Activated CD4-positive, alpha-beta T cell treated with anti-CD3 and anti-CD28 coated beads, Interleukin-2, amount 50 U/mL, for 48 hours (primary cell): ENCODE measurements at places on chromosomes 1 and 21.

DNA sequence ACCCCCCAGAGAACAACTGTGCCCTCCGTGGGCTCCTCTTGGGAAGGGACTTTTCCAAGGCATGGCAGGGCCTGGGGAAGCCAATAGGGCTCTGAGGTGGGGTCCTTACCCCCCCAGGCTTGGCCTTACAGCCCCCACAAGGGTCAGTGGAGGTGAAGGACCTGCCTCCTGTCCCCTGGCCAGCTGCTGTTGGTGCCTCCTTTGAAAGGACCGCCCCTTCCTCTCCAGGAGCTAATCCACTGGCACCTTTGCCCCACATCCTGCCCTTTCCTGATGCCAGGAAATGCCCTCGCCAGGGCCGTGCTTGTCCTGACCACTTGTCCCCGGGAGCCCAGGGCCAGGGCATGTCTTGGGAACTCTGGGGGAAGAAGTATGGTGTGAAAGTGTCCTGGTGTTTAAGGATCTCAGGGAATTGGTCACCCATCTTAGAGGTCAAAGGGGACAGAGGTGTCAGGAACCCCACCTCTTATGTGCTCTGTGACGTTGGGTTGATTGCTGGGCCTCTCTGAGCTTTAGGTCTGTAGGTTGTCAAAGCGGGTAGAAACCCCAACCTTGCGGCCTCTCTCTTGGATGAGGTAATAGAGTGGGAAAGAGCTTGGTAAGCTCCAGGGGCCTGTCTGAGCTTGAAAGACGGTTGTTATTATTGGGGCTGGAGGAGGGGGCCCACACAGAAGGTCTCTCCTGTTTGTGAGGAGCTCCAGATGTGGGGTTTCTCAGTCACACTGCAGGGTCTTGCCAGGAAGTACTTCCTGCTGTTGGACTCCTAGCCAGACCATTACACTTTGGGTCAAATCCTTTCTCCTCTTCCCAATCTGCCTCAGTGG lies 2.8 kb downstream of the KCNQ4 start:
- no peak for DNase-seq

GRCh38 chr1:68168545-68169171 lies 63.7 kb downstream of the WLS start:
- DNase-seq: no peak

GRCh38 chr1:161719325-161719611 lies 2.1 kb upstream of the FCRLB start:
- no peak for DNase-seq

GRCh38 chr1:208461680-208462079 lies 217.5 kb upstream of the PLXNA2 start:
- DNase-seq: no peak

DNA sequence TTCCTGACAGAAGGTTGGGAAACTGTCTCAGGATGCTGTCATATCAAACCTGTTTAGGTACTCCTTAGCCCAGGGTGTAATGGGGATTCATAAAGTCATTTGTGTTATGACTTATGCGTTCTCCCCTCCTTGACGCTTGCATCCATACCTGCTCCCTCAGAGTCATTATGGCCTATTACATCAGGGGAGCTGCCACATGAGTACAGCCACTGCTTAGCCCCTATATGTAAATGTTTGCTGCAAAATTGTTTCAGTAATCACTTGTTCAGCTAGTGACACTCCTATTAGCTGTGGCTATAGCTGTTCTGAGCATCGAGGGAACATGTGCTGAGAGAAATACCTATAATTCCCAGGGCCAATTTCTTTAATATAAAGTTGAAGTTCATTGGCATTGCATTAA lies 10.5 kb downstream of the NTNG1 start:
- DNase-seq: no peak

DNA sequence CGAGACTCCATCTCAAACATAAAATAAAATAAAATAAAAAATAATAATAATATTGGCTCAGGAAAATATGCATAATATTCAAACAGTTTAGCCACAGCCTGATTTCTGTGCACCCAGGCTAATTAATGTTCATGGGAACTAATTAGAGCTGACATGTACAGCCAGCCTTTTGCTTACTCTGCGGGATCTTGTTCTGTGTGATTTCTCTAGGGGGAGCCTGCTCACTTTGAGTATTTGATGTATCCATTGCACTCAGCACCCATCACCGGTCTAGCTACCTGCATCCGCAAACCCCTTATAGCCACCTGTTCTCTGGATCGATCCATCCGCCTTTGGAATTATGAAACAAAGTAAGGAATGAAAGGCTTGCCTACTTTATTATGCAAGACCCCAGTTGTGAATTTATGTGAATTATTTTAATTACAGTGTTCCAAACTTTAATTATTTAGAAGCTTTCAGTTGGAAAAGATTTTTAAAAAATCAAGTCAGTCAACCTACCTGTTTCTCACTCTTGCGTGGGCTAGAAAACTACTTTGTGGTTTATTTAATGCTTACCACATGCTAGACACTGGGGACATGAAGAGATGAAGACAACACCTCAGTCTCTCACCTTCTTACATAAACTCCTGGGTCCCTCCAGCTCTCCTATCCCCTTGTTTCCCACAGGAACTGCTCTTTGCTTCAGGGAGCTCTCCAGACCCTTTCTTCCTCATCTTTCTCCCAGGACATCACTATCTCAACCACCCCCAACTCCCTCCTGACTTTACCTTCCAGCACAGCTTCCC lies 25.4 kb downstream of the CFAP57 start:
- DNase-seq: no peak

- DNase-seq: no peak
Observed at GRCh38 chr21:37670883-37671282, 245.4 kb downstream of the KCNJ6 start.

DNA sequence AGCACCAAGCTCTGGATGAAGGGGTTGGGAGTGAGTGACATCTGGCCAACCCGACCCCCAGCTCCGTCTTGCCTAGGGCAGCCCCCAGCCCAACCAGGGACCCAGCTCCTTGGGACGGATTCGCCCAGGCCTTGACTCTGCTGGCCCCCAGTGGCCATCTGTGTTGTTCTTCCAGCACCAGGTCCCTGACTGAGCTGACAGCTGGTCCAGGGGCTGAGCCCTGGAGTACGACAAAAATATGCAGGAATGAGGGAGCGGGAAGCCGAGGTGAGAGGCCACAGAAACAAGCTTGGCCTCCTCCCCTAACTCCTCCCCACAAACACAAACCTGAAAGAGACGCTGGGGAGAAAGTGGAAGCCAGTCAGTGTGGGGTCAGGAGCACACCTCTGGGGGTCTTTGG lies 55.0 kb upstream of the PAX7 start:
- DNase-seq: no peak

- DNase-seq: no peak
Observed at GRCh38 chr1:220915117-220915440, 35.8 kb downstream of the HLX start.

GRCh38 chr1:229561141-229561540 lies 2.6 kb upstream of the ABCB10 start:
- no peak for DNase-seq

- no peak for DNase-seq
Observed at GRCh38 chr1:8090241-8090702, 64.2 kb upstream of the ERRFI1 start.

DNA sequence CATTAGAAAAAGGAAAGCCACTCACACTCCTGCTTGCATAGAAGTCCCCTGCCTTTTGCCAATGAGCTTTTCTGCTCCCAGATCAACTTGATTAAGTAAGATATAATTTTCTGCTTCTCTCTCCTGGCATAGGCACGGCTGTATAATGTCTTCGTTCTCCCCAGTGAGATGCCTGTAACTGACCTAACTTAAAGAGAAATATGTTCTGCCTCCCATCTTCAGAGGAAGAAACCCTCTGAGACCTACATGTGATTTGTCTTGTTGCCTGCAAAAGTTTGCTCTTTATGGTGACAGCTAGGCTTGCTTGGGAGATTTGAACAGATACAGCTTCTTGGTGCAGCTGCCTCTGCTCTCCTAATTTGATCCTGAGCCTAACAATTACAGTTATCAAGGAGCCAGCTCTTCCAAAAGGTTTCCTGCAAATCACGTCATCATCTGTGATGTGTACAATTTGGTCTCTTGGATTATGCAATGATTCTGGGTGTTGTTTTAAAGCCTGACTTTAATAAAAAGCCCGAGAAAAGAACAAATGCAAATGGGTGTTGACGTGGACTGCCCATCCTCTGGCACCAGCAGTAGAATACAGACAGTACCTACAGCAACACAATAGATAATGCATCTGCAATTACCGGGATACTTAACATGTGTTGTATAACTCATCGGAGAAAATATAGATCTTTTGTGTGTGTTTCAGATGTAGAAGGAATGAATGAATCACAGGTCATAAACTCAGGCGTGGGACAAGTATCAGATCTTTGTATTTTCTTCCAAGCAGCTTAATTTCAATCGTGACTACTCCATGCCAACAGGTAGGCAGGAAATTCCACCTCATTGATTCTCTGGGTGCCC lies 76.2 kb upstream of the KAZN start:
- DNase-seq: no peak

DNA sequence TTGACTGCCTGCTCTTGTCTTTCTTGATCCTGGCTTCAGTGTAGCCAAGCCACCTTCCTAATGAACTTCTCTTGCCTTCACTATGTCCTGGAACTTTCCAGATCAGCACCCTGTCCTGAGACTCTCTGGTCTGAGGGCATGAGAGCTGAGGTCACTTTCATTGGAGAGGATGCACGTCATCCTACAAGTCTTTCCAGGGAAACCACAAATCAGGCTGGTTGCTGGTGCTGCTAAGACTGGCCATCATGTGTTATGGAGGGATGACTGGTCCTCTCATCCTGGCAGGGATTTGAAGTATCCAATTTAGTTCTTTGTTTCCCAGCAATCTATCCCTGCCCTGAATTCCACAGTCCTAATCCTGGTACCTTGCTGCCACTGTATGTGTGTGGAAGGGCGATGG lies 228.6 kb downstream of the GPATCH2 start:
- DNase-seq: no peak

GRCh38 chr1:6005276-6005917 lies 13.2 kb upstream of the NPHP4 start:
- DNase-seq: no peak

DNA sequence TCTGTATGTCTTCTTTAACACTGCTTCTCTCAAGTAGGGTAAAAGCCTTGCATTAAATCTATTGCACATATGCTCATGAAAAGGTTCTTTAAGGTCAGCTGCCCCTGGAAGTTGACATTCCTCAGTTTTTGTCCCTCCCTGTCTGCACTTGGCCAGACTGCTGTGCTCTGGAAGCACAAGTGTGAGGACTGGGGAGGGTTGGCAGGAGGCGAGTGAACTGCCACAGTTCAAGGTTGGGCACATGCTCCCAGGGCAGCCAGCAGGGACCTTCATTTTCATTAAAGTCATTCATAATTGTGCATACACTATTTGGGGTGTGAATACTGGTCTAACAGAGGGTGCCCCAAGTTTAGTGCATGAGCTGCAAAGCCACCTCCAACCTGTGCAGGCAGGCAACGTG lies 10.9 kb upstream of the THEM5 start:
- DNase-seq: no peak

GRCh38 chr1:108079440-108080025 lies 114.6 kb upstream of the VAV3 start:
- peak; percentile 51 for DNase-seq

DNA sequence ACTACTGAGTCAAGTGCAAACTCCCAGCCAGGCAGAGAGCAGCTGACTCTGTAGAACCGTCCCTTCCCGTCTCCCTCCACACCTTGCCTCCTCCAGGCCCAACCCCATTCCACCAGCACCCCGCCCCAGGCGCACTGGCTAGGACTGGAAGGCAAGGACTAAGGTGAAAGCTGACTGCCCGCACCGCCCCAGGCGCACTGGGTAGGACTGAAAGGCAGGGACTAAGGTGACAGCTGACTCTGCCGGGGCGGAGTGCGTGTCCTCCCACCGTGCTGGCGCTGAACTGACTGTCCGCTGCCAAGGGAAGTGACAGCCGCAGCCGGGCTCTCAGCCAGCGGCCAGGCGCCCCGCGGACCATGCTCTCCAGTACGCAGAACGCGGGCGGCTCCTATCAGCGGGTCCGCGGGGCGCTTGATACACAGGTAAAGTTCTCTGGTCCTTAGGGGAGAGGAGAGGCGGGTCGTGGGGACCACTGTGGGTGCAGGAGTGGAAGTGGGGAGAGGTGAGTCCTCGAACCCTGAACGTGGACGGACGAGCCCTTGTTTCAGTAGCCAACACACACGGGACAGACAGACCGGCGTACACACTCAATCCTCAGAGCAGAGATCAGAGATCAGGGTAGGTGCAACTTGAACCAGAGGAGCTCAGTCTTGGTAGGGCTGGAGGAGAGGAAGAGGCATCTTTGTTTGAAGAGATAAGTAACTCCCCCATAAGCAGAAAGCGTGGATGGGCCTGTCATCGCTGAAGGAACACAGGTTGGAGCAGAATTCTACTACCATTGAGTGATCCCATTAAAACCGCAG lies 58.0 kb downstream of the RBM11 start:
- DNase-seq: no peak

DNA sequence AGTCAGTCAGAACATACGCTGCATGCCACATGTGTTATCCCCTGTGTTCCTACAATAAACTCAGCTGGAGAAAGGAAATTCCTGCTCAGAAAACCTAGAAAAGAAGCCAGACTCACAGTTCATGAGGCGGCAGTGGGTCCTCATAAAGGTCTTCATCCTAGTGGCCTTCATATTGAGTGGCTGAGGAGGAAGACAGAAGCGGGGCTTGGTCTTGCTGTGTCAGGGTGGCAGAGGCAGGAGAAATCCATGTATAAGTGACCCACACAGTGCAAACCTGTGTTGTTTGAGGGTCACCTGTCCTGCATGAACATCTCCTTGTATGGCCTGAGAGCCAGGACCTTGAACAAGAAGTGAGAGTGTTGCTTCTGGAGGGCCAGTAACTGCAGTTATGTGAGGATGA lies 4.0 kb upstream of the WNT3A start:
- DNase-seq: no peak

DNA sequence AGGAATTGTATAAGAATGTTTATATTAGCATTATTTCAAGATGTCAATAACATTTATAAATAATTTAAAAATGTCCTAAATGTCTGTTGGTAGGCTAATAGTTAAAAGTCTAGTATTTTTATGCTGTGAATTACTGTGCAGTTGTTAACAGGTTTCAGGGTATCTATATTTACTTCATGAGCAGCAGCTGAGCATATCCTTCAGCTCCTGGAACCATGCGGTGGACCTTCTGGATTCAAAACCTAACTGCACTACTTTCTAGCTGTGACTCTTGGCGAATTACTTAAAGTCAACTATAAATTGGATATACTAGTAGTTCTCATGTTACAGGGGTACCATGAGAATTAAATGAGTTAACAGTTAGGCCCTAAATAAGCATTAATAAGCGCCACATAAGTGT lies 3.7 kb downstream of the CEP350 start:
- DNase-seq: no peak

- DNase-seq: no peak
Observed at GRCh38 chr1:225736437-225737098, 41.1 kb upstream of the SRP9 start.

- DNase-seq: peak; percentile 87
Observed at GRCh38 chr21:38733972-38734546, 71.7 kb upstream of the ETS2 start.

DNA sequence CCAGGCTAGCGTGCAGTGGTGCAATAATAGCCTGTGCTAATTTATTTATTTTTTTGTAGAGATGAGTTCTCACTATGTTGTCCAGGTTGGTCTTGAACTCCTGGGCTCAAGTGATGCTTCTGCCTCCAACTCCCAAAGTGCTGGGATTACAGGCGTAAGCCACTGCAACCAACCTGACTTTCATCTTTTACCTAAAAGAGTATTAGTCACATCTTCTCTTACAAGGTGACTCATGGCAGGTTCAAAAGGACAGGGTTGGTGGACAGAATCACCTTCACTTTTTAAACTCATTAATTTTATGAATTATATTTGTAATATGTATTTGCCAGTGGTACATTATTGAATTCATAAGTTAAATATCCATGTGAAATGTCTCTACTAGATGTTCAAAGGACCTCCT lies 18.1 kb downstream of the JAM2 start:
- no peak for DNase-seq

- no peak for DNase-seq
Observed at GRCh38 chr1:76482272-76482671, 385.0 kb upstream of the ST6GALNAC5 start.
